Natural killer cell (primary cell): ENCODE measurements at places on chromosomes 1 and 21. TPM values are rescaled to one million over a fixed set of nuclear protein-coding genes. Genes with fewer than 3 reads are reported as not detected.

Gene TSSK3
- 1.2 TPM for total RNA-seq

Gene C1orf216
- 8.0 TPM for total RNA-seq

Gene MYOC
- not detected for total RNA-seq

Gene FCRL2
- total RNA-seq, result 1.1 TPM

Gene ID3
- total RNA-seq, result 2.4 TPM

Gene CENPL
- total RNA-seq, result 16.4 TPM

Gene ZNF648
- not detected for total RNA-seq

Gene ASAP3
- 0.59 TPM for total RNA-seq

- DNase-seq, result no peak
These were observed 21.8 kb downstream of the C1orf21 start for GRCh38 chr1:184408580-184408979.

GRCh38 chr1:160997323-160998038, 23.5 kb downstream of the F11R start:
- peak; percentile 71 for DNase-seq

DNA sequence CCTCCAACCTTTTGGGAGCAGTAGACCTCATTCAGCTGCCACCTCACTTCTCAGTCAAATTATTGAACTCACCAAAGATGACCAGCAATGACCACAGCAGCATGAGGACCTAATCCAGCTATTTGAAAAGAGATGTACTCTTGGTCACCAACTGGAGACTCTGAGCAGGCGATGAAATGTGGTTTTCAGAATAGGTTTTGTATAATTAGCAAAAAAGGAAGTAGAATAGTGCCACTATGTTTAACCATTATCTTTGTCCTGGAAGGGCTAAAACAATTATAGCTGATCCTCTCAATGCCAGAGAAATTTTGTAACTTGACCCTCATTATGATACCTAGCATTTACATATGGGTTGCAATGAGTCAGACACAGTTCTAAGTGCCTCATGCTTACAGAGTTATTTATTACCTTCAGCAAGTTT, at the start of gene FCRL2:
TSS of gene FCRL2 (minus strand) at position 162 of the 421 bp plus-strand sequence. CDS start at position 103, 59 bp downstream.
- no peak for DNase-seq

- DNase-seq, result no peak
These were observed 20.2 kb upstream of the SLFNL1 start for GRCh38 chr1:41041614-41042270.

- no peak for DNase-seq
These were observed 73.9 kb upstream of the RRP15 start for GRCh38 chr1:218211241-218211640.

- DNase-seq, result no peak
These were observed 129.1 kb upstream of the RAB4A start for GRCh38 chr1:229141689-229142377.

GRCh38 chr21:33302055-33302454, 22.7 kb upstream of the IFNAR1 start:
- DNase-seq, result no peak

GRCh38 chr1:81598623-81599022, 202.1 kb upstream of the ADGRL2 start:
- DNase-seq, result no peak

- no peak for DNase-seq
These were observed 4.5 kb upstream of the CD101 start for GRCh38 chr1:116997066-116997465.

DNA sequence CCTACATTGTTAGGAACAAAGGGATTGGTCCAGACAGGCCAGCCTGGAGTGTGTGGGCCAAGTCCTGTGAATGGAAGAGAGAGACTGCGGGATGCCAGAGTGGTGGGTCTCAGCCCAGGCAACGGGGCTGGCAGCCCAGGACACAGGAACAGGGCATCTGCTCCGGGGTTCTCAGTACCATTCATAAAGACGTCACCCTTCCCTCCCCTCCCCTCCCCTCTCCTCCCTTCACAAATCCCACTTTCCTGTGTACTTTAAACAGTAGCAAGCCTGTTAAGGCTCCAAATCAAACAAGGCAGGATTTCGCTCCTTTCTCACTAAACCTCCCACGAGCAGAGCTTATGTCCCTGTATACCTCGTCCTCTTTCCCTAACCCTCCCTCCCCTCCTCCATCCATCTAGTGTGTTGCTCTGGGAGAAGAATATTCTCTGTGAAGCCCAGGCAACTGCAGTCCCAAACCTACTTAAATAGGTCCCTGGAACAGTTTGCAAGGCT, 4.2 kb upstream of the PLXNA2 start:
- no peak for DNase-seq

GRCh38 chr1:169610108-169610507, 19.8 kb downstream of the SELP start:
- DNase-seq, result no peak

GRCh38 chr1:183180218-183180617, 5.8 kb upstream of the LAMC2 start:
- no peak for DNase-seq

DNA sequence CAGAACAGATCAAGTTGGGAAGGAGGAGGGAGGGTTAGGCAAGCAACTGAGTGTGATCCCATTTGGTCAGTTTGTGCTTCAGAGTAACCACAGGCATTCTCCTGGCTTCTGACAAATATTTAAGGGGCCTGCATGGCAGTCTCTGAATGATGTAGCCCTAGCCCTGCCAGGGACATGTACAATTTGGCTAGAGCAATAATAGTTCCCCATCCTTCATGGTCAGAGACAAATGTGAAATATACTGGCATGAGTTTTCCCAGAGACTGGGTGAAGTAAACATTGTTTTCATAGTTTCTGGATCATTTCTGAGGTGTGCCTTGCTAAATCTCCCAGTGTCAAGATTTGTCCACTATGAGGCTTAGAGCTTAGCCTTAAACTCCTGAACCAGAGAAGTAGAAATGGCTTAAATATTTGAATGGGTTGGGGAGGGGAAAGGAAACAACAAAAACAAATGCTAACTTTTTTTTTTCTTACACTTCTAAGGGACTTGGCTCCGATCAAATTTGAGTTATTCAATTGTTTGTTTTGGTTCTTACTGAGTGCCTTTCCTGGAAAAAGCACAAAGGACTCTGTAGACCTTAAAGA, 42.0 kb upstream of the UBE2U start:
- DNase-seq, result no peak

DNA sequence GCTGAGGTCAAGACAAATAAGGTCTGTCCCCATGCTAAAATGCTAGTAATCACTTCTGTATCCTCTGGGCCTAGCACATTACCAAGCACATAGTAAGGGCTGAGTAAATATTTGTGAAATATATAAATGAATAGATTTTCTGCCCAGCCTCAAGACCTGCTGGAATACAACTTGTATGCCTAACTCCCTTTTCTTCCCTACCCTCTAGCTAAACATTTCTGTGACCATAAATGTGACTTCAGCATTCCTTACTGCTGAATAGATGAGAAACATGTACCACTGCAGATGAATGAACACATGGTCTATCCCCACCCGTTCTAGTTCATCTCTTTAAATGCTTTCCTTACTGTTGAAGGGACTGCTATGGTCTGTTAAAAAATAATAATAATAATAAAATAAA, 209.0 kb upstream of the HOOK1 start:
- no peak for DNase-seq

- DNase-seq, result no peak
These were observed 27.8 kb downstream of the RALGPS2 start for GRCh38 chr1:178752891-178753290.

DNA sequence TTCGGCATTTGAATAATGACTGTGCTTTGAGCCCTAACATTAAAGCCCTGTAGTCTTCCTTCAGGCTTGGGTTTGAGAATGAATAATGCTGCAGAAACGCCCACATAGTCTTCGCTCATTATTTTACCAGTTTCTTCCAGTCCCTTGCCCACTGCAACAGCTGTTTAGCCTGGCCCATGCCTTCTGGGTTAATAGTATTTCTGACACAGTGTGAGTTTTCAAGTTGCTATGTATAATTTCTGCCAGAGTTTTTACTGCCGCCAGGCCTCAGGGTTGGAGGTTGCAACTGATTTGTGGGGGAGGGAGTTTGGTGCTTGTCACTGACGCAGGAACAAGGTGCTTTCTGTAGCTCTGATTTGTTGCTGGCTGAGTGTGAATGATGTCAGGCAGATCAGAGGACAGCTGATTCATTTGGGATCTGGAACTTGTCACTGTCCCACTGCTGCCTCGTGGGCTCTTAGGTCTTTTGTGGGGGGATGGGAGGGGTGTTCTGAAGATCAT, 109.8 kb downstream of the MAST2 start:
- DNase-seq, result no peak

GRCh38 chr1:145879775-145880174, 5.9 kb downstream of the ANKRD35 start:
- DNase-seq, result no peak

- DNase-seq, result no peak
These were observed 10.5 kb downstream of the EIF3I start for GRCh38 chr1:32232558-32233304.

GRCh38 chr1:221979444-221980032, 237.6 kb upstream of the DUSP10 start:
- DNase-seq, result peak; percentile 8

DNA sequence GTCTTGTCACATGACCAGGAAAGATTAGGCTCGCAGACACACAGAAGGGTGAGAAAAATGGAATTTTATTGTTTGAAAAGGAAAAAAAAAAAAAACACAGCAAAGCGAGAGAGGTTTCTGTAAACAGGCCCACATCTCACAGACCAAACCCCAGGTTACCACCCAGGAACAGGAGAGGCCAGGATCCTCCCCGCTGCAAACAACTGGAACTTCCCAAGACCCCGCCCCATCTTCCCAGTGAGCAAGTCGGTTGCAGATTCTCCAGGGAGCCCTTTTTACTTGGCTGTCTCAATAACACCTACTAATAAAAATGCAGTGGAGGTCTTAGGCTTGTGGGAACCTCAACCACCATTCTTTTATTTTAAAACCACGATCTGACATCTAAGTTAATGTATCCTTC, 84.7 kb upstream of the ETS2 start:
- DNase-seq, result no peak

- peak; percentile 70 for DNase-seq
These were observed 150.1 kb downstream of the PLXNA2 start for GRCh38 chr1:208093754-208094719.
